Cerebellar cortex (tissue), 1 donor: ENCODE measurements at places on chromosomes 3 and 15.
A peak's percentile ranks its signal among the peaks of the same experiment; 100 is the strongest.

DNA sequence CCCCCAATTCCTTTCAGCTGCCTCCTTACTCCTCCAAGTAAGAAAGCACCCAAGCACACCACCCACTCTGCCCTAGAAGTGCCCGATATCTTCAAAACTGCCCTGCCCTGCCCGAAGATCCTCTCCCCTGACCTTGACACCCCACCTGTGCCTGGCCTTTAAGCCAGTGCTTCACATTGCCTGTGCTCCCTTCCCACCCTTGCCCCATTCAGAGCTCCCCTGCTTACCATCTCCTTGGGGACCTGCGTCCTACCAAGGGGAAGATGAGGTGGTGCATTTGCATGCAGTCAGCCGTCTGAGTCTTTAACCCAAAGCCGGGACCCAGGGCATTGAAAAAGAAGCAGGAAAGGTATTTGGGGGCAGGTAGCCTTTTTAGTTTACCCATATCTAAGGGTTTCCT is 73.5 kb upstream of the SLCO3A1 start:
- no peak for DNase-seq

DNA sequence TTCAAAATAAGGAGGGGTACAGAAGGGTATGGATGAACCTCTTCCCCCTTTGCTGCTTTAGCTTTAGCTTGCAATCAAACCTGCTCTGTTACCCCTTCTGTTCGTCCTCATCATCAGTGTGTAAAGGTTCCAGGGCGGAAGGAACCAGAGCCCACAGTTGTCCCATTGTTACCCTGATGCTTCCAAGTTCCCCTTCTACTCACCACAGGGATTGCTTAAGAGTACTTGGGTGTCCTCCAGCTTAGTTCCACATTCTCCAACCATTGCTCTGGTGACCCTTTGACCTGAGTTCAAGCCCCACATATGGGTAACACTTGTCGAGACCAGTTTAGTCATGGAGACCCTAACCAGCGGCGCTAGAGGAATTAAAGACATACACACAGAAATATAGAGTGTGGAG is 1080.1 kb upstream of the ALCAM start:
- DNase-seq = no peak

GRCh38 chr3:14133876-14134275 is 9.0 kb downstream of the TMEM43 start:
- no peak for DNase-seq

GRCh38 chr3:177742273-177742672 is 545.0 kb upstream of the TBL1XR1 start:
- DNase-seq = no peak

GRCh38 chr3:177357352-177358090 is 160.2 kb upstream of the TBL1XR1 start:
- DNase-seq = peak; percentile 84

GRCh38 chr3:174613173-174613572 is 246.0 kb upstream of the NAALADL2 start:
- DNase-seq = no peak

DNA sequence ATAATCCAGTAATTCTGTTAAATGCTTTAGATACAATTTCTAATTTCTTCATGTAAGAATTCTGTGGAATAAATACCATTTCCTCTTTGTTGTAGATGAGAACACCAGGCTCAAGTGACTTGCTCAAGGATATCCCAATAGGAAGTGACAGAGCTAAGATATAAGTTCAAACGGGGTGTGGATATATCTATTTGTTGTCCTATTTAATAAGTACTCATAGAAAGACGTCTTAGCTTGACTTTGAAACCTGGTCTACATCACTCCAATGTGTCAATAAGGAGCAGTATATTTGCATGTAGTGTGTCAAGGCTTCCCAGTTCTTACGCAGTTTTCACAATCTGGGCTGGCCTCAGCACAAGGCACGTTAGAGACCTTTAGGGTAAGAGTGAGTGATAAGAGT is 4.7 kb upstream of the GCSAM start:
- DNase-seq = no peak

DNA sequence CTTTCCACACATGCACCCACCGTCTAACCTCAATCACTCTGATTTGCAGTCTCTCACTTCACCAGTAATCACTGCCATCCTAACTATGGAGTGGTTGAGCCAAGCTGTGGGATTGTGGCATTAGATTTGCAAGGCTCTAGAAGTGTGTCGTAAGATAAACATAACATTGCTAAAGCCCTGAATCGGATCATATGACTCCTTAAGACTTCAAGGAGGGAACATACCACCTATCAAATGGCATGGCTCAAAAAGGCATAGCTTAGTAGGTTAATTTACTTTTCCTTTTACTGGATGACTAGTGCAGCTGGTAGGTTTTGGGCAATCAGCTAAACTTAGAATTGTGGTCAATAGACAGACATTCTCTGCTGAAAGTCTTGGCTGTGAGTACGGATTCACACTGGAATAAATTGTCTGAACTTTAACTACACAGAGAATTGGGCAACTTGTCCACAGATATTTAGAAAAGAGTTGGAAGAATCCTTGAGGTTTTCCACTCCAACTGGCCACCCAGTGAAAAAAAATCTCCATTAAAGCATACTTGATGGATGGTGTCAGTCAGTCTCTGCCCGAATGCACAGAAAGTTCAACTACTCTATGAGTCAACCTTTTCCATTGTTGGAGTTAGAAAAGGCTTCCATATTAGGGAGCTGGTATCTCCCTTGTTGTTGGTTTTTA is 476.7 kb upstream of the CBLB start:
- no peak for DNase-seq

DNA sequence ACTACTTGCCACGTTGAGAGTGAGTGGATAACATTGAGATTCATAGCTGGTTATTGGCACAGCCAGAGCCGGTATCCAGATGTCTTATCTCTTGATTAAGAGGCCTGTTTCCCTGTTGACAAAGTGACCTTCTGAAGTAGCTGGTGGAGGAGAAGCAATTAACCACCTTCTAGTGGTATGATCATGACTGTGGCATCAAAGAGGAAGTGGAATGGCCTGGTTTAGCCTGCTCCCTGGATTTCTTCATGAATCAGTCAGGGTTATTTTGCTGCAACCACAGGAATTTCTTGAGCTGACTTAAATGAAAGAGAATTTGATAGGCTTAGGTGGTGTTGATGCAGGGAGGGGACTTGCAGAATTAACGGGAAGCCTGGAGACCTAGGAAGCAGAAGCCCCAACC is 398.3 kb downstream of the MFSD1 start:
- DNase-seq = no peak

- DNase-seq = no peak
Measured at GRCh38 chr3:171747223-171747920, 62.9 kb downstream of the PLD1 start.

DNA sequence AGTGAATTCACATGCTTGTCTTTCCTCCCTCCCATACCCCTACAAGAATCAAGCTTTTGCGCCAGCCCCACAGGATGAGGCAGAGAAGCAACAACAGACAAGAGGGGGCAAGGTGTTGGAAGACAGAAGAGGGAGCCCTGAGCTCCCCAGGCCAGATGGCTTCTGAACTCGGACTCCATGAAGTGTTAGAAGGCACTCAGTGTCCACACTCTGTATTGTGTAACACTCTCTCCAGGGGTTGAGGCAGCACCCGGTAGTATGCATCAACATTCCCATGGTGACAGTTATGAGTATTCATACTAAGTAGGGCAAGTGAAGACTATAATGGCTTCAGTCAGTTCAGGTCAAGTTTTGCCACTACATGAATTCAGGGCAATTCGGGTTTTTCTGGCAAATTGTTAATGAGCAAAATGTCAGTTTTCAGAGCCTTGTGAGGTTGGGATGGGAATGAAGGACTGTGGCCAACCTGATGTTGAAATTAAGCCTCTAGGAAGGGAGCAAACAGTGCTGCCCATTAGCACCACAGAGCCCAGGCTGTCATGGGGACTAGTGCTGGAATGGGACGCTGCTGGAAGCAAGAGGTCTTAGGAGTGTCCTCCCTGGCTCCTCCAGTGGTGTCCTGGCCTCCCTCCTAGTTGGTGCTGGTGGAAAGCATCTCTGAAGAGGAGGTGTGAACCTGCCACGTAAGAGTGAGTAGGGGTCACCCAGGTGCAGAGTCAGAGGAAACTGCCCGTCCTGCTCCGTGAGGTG is 79.4 kb downstream of the KLF15 start:
- DNase-seq = no peak

DNA sequence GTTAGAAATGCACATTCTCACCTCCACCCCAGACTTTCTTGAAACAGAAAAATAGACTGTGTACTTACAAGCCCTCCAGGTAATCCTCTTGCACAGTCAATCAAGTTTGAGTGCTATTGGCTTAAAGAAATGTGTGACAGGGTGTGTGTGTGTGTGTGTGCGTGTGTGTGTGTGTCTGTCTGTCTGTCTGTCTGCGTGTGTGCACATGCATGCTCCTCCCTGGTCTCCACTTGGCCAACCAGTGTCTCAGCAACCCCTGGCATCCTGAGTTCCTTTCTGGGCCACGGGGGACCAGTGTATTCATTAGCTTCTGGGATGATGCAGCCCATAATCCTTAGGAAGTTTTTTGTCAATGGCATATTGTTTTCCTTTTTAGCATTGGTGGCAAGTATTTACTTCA is 128.8 kb upstream of the IL12A start:
- DNase-seq = no peak

DNA sequence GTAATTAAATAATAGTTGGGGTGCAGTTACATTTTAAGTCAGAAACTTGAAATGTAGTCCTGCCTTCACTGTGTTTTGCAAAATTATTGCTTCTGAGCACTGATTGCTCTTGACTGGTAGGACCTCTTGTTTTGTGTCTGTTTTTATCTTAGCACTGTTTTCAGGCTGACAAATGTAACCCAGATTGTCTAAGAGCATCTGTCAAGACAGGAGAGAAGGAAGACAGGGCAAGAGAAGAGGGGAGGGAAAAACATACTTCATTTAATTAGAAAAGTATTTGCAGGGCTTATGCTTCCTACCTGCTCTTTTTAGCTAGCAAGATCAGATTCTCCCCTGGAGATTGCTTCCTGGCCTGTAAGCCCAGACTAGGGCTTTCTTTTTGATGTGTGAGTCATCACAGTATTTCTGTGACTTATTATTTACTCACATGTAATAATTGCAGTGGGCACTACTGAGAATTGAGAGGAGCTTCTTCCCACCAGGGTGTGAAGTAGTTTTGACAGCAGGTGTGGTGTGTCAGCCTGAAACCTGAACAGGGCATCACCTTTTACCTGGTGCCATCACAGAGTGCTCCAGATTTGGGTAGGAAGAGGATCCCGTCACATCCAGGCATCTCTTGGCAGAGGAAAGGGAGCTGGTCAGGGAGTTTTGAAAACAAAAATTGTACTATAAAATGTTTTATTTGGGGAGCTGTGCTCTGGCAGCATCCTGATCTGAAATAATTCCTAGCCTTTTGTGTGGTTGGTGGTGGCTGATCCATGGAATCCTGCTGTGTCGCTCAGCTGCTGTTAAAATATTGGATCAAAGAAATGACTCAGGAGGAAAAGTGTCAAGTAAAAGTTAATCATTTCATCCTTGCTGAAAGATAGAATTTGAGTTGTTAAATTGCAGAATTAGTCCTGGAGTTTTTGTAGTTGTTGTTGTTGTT is 98.2 kb downstream of the TMEM108 start:
- DNase-seq = no peak

DNA sequence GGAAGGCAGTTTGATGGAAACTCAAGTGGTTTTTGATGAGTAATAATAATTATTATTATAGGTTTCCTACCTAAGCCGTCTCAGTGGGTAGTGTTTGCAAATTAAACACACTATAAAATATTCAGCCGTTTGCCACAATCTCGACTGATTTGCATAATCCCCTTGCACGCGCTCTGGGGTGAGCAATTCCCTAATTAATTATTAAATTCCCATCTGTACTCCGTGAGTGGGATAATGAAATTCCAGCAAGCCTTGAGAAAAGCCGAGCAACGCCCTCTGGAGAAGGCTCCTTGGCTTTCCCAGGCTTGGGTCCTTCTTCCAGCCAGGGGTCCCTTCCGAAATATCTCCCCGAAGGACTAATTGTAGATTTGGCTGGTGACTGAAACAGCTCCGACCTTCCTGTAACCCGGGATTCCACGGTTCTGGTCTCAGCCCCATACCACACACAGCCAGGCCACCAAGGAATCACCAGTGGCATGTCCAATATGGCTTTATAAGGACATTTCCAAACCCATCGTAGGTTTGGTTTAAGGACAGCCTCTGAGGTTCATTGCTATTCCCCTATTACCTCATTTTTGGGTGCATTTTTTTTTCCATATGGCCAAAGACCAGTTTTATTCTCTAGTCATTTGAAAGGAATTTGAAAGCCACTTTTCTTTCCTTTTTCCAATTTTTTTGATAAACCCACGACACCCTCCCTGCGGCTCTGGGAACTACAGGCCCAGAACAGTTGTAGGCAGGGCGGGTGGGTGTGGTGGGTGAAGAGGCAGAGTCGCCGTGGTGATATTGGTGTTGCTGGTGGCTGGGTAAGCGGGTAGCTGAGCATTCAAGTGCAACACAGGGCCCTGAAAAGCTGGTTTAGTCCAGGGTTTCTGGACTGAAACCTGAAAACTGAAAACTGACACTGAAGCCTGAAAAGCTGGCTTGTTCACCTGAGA is 33.2 kb upstream of the RGMA start:
- DNase-seq = no peak

DNA sequence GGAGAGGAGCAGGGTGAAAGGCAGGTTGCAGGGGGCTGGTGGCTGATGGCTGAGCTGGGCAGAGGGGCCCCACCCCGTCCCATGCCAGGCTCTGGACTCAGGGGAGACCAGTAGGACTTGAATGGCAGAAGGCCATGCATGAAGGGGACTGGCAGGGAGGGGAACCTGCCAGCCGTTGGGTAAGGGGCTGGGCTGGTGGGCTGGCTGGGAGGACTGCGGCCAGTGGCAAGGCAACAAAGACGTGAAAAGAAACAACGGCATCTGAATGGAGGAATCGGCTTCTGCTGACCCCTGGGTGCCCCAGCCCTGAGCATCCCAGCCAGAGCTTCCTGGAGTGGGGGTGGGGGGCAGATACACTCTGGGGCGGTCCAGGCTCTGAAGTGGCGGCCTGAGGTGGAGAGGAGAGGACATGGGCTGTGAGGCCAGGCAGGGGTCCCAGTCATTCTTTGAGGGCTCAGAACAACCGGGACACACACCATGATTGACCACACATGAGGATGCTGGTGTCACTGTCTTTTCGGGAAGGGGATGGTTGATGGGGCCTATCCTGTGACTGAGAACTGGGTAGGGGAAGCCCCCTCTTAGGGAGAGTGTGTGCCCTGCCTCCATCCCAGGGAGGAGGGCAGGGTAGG is 11.7 kb downstream of the GLYCTK start:
- no peak for DNase-seq

DNA sequence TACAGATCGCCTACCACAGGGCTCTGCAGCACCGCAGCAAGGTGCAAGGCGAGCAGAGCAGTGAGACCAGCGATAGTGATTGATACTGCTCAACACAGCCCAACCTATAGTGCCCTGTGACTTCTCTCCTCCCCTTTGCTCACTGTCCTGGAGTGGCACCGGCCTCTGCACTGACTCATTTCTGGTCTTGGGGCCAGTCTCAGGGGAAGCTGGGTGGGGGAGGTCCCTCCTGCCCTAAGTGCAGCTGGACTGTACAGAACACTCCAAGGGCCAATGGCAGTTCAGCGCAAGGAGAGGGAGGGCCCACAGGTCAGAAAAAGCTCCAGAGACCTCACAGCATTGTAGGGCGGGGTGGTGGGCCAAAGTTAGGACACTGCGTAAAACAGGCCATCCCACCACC is 2.5 kb upstream of the OGG1 start:
- no peak for DNase-seq
